ENCODE measurements at places on chromosomes 7 and 10.

- DNase-seq, result no peak
Observed at GRCh38 chr10:130174328-130174727, 38.1 kb downstream of the GLRX3 start.

DNA sequence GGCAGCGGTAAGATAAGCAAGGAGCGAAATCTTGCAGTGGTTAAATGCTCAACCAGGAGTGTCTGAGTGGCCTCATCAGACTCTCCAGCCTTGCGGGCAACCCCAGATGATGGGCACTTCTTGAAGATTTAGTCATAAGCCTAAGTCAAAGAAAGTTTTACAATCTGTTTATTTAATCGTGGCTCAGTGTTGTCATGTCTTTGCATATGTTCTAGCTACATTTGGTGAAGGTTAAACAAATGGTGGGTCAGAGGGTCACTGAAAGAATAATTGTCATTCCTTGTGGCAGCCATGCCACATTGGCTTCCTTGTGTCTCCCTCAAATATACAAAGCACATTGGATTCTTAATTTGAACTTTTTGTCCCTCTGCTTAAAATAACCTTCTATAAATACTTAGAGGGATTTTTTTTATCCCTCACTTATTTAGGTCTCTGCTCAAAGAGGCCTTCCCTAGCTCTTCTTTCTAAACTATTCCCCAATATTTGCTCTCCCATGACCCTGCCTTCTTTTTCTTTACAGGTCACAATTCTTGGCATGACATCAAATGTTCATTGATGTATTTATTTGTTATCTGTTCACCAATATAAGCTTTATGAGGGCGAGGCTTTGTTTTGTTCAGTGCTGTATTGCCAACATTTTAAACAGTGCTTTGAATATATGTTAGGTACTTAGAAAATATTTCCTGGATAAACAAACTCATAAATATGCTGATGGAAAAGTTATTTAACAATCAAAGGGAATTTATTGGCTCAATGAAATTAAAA, 68.7 kb downstream of the NEUROD6 start:
- DNase-seq, result no peak

DNA sequence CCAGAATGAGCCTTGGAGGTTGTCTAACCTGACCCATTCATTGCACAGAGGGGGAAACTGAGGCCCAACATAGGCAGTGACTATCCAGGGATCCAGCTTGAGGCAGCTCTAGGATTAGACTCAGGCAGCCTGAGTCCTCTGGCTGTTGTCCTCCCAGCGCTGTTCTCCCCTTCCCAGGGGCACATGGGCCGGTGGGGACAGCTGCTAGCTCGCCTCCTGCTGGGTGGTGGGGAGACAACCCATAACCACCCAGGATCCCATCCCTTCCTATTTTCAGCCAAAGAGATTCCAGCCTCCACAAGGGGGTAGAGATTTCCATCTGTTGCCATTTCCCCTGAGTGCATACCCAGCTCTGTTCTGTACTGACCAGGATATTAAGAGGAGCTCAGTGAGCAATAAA, 145.1 kb upstream of the GPR26 start:
- no peak for DNase-seq

GRCh38 chr7:31883761-31884164, 186.4 kb downstream of the PDE1C start:
- peak; percentile 70 for DNase-seq

DNA sequence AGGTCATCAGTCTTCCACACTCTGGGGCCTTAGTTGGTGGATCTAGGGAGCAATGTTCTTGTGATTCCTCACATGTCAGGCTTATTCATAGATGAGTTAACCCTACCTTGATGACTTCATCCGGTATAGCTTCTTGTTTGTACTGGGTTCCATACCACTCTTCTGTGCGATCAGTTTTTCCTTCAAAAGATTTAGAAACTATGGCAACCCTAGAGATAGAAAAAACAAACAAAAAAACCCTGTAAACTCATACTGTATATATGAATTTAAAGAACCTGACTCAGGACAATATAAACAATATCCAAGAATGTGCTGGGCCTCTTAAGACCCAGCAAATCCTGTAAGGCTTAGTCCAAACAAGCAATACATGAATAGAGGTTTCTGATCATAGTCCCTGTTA, 83.5 kb downstream of the IDE start:
- no peak for DNase-seq

DNA sequence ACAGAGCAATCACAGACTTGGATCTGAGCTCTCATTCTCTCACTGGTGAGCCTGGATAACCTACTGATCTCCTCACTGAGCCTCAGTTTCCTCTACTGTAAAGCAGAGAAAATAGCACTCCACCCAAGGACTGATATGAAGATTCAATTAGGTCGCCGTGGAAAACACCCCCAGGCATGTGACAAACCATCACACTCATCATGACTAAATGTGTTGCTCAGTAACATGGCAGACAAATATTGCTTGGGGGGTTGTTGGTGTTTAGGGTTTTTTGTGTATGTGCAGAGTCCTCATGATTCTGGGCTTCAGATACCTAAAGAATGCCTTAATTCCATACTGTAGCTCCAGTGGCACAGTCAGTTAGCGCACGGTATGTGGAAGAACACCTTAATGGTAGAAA, 122.1 kb upstream of the TCF7L2 start:
- no peak for DNase-seq

All from AG10803 (cell line).